ENCODE measurements at places on chromosomes 13 and 19.

DNA sequence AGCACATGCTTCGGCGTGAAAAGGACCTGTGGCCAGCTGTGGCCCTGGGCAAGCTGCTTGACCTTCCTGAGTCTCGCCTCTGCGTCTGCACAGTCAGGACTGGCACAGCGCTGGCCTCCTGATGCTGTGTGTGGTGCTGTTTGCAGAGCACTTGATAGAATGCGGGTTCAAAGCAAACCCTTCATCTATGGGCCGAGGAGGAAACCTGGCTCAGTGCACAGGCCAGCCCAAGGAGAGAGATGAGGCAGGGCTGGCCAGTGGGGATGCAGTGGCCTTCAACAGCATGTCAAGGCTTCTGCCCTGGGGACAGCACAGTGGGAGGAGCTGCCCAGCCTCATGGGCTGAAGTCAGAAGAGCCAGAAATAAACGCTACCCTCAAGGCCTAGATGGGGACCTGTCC, 21.3 kb upstream of the VSTM2B start:
- no peak for DNase-seq

DNA sequence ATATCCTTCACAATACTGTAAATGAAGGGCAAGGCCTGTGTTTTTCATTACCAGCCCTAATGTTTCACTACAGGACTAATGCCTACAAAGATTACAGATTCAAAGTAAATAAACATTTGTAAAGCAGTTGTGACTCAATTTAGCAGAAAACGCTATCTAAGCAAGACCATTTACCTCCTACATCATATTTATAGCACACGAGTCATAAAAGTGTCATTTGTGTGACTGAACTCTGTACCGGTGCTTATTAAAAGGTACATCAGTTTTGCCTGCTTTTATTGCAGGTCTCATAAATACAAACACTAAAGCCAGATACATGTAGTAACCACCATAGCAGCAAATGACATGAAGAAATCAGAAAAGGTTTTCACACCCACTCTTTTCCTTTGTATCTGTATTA, 61.5 kb upstream of the SLC15A1 start:
- DNase-seq = no peak

- no peak for DNase-seq
Measured at GRCh38 chr19:30103981-30104380, 161.9 kb downstream of the URI1 start.

- DNase-seq = no peak
Measured at GRCh38 chr13:51034906-51035305, 76.2 kb downstream of the C13orf42 start.

DNA sequence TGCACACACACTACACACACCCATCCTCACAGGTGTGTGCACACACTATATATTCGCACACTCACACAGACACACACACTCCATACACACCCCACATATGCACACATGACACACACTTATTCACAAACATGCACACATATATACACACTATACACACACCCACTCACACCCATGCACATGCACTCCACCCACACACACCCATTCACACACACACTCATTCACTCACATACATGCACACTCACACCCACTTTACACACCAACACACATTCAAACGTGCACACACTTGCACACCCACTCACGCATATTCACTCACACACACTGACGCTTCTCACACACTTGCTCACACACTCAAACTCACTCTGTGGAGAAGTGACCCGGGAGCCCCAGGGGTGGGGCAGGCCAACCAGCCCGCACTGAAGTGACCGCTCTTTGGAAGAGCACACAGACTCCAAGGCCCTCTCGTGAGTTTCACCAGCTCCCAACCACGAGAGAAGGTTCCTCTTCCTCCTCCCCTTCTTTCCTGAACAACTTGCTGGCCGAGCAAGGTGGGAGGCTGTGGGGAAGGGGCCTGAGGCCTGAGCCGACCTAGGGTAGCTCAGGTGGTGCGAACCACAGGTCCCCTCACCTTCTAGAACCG, 86.1 kb upstream of the TM9SF2 start:
- no peak for DNase-seq

DNA sequence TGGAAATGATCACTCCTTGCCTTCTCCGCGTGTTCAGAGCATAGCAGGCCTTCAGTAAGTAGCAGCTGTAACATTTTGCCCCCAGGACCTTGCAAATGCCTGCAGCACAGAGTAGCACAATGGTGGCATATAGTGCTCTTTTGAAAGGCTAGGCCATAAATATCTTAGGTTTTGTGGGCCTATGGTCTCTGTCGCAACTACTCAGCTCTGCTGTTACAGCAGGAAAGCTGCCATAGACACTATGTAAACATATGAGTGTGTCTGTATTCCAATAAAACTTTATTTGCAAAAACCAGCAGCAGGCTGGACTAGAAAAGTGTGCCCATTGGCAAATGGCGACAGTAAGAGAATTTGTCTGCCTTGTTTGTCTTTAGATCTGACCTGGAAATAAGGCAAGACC, 9.4 kb downstream of the ITPKC start:
- no peak for DNase-seq

GRCh38 chr13:43229506-43229905, 206.1 kb downstream of the DNAJC15 start:
- peak; percentile 70 for DNase-seq

- no peak for DNase-seq
Measured at GRCh38 chr19:3292958-3293529, 68.6 kb downstream of the CELF5 start.

- DNase-seq = no peak
Measured at GRCh38 chr19:6958791-6959190, 62.4 kb downstream of the MBD3L2B start.

GRCh38 chr13:79387853-79388252, 18.2 kb downstream of the RBM26 start:
- DNase-seq = no peak

GRCh38 chr19:38274739-38275138, 10.4 kb downstream of the SPINT2 start:
- DNase-seq = no peak

- DNase-seq = peak; percentile 27
Measured at GRCh38 chr13:42073683-42074082, 25.2 kb downstream of the DGKH start.

GRCh38 chr13:99991013-99991827, 9.6 kb downstream of the ZIC2 start:
- no peak for DNase-seq

GRCh38 chr13:40355126-40355724, 311.2 kb downstream of the FOXO1 start:
- DNase-seq = no peak

GRCh38 chr13:111343186-111343805, 22.9 kb downstream of the TEX29 start:
- DNase-seq = no peak

GRCh38 chr19:5343848-5344247, 3.2 kb upstream of the PTPRS start:
- DNase-seq = peak; percentile 58

DNA sequence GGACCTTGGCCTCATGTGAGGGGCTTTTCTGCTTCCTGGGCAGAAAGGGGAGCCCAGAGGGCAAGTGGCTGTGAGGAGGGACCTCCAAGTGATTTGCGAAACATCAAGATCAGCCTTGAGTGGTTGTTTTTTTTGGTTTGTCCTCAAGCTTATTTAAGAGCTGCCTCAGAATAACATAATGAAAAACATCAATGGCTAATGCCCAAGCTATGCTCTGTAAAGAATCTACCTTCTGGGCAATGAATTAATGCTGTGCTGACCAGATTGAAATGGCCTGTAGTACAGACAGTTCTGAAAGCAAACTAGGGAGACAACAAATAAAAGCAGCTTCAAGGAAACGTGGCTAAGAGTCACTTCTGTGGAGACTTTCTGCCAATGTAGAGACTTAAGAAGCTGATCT, 8.3 kb downstream of the TMEM255B start:
- no peak for DNase-seq

- DNase-seq = no peak
Measured at GRCh38 chr19:35165200-35166058, 10.9 kb downstream of the FXYD5 start.

GRCh38 chr19:44745341-44745831, 3.1 kb upstream of the BCL3 start:
- peak; percentile 88 for DNase-seq

DNA sequence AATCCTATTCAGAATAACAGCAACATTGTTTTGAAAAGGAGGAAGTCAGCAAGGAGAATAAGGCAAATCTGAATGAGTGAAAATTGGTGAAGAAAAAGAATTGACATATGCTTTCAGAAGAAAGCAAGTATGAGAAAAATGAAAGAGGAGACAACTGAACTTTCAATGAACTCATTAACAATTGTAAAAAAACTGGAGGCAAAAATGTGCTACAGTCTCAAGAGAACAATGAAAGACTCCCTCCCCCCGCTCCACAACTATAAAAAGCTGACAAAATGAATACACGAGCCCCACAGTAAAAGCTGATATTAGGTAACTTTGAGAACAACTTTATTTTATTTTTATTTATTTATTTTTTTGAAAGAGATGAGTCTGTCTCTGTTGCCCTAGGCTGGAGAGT, 373.1 kb downstream of the DIAPH3 start:
- peak; percentile 35 for DNase-seq

DNA sequence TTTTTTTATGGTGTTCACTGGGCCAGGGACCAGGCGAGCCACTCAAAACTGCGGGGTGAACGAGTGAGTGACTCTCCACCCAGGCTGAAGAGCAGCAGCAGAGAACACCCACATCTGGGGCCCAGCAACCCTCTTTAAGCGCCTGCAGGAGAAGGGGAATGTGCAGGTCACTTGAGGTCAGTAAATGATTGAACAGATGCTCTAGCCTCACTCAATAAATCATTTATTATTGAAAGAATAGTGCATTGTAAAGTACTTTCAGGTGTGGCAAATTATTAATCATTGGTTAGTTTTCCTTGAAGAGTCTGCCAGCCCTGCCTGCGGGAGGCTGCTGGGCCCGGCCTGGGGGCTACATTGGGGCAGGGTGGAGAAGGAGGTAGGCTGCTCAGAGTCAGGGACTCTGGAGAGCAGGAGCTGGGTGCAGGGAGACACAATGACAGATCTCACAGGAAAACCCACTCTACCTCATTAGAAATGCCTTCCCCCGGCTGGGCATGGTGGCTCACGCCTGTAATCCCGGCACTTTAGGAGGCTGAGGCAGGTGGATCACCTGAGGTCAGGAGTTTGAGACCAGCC, 42.5 kb downstream of the ABCC4 start:
- DNase-seq = no peak

DNA sequence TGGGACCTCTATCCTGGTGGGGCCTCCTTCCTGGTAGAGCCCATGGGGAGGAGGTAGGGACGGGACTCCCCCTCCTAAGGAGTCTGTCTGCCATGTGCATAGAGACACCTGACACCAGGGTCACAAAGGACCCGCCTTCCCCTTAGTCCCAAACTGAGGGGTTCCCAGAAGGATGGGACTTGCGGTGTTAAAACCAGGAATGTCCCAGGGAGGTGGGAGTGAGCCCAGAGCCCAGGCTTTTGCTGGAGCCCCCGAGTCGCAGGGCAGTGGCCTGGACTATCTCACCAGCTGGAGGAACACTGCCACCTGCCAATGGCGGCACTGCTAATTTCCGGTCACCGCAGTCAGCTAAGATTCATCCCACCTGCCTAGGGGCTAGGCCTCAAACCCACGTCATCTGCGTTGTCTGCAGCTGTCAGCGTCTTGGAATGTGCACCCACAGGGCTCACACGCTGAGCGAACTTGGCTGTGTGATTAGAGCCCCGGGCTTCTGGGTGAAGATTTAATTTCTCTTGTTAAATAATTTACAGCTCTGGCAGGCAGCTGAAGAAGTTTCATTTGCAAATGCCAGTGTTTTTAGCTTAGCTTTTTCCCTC, 31.9 kb upstream of the ATP11A start:
- DNase-seq = peak; percentile 40

GRCh38 chr19:49498475-49498874, 2.2 kb downstream of the RPS11 start:
- no peak for DNase-seq

GRCh38 chr13:44268980-44269379, 104.6 kb upstream of the SERP2 start:
- no peak for DNase-seq

DNA sequence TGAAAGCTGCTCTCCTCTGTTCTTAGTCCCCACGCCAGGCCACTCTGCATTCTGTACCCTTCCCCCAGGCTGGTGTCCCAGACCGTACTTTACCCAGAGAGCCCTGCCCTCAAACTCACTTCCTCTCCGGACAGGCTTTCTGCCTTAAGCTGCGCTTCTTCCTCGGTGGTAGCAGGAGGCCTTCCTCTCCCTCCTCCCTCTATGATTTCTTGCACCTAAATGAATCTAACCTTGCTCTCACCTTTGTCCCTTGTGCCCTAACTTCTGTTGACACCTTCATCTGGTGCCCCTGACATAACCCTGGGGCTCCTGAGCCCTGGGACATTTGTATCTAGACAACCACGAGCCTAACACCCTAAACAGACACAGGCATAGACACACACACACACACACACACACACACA, 29.6 kb upstream of the CEACAM21 start:
- no peak for DNase-seq

DNA sequence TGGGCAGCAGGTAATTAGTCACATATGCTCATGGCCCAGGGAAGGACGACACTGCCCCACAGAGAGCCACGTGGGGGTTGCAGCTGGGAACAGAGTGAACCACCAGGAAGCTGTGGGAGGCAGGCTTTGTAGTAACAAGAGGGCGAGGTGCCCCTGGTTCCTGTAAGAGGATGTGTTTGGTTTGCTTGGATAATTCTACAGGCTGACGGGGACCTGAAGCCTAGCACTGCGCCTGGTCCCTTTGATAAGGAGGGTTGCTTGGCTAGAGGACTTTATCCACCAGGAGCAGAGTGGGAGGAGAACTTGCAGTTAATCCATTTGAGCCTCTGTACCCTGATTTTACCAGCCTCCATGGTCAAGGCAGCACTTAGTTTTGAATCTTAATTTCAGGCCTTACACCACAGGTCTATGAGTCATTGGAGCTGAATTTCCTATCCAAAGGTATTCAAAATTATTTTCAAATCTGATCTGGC, 67.4 kb upstream of the CLDN10 start:
- DNase-seq = peak; percentile 5

DNA sequence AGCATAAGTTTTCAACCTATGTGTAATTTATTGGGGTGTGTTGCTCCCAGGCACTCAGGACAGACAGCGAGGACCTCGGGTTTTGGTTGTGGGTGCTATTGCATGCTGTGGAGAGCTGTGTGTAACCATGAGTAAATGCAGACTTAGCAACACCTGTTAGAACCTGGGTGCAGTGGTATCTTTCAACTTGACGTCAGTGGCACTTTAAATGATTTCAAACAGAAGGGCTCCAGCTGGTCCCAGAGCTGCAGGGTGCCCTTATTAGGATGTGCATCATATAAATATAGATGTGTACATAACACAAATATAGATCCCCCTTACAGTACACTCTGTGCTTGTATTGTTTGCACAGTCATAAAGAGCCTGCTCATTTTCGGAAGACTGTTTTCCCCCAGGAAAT, 228.3 kb upstream of the IRS2 start:
- DNase-seq = no peak

DNA sequence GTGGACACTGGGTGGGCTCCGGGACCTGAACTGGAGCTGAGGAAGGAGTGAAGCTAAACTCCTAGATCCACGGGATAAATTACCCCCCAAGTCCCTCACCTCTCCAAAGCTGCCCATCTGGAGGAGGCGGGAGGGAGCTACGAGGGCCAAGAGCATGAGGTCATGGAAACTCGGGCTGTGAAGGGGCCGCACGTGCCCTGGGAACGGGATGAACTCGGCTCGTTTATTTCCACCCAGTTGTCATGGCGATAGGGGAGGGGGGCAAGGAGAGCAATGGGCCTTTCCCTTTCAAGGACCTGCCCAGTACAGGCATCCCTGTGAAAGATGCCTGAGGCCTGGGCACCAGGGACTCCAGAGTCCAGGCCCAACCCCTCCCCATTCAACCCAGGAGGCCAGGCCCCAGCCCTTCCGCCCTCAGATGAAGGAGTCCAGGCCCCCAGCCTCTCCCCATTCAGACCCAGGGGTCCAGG, 3.8 kb downstream of the PPP1R12C start:
- DNase-seq = peak; percentile 82

All from fibroblast of skin of scalp (primary cell).